ENCODE measurements at places on chromosomes 6 and 20. TPM values are rescaled to one million over a fixed set of nuclear protein-coding genes. Genes with fewer than 3 reads are reported as not detected.

The FRS3 gene
- total RNA-seq = 5.1 TPM

The TRIM10 gene
- not detected for total RNA-seq

The RAB22A gene
- total RNA-seq = 17.3 TPM

The C20orf141 gene
- total RNA-seq = not detected

The HCK gene
- total RNA-seq = not detected

The FRK gene
- 0.03 TPM for total RNA-seq

DNA sequence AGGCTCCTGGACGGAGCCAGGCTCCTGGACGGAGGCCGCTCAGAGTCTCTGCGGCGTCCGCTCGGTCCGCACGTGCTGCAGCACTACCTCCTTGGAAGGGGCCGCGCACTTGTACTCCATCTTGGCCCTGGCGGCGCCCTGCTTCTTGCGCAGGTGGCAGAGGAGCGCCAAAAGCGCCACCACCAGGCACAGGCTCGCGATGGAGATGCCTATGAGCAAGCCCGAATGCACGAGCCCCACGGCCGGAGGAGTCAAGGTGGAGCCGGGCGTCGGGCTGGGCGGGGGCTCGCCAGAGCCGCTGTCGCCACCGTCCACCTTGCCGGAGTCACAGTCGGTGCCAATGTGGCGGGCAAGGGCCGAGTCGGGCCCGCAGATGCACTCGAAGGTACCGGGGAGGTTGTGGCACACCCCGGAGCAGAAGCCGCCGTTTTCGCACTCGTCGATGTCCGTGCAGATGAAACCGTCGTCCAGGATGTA lies 1.7 kb downstream of the THBD start:
- H3K36me3 ChIP-seq = peaks cover 2% of the 10 kb centered on the region
- H3K4me1 ChIP-seq = peaks cover 6% of the 10 kb centered on the region
- no peak for DNase-seq
- H3K4me3 ChIP-seq = no peak overlapping the region

GRCh38 chr6:93418033-93418407 lies 1.3 kb downstream of the EPHA7 start:
- no peak for DNase-seq
- H3K36me3 ChIP-seq = peaks cover 8% of the 10 kb centered on the region
- H3K27me3 ChIP-seq = peaks cover 44% of the 10 kb centered on the region
- no peak overlapping the region for H3K27ac ChIP-seq

DNA sequence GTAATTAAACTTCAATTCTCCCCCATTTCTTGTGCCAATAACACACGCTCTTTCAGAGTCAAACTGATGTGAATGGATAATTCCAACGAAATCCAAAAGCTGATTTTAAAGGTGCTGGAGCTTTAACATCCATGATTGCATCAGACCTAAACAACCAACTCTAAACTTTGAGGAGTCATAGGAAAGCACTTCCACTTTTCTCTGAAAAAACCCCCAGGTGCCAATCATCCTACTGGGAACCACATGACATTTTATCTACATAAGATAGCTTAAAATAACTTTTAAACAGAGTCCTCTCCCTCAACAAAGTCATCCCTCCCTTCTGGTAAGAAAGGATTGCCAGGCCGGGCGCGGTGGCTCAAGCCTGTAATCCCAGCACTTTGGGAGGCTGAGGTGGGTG lies 167.7 kb upstream of the PDE10A start:
- H3K27me3 ChIP-seq = peaks cover 10% of the 10 kb centered on the region
- H3K4me3 ChIP-seq = no peak overlapping the region
- no peak overlapping the region for H3K27ac ChIP-seq
- H3K4me1 ChIP-seq = peaks cover 11% of the 10 kb centered on the region
- no peaks in the 10 kb centered on the region for H3K36me3 ChIP-seq

DNA sequence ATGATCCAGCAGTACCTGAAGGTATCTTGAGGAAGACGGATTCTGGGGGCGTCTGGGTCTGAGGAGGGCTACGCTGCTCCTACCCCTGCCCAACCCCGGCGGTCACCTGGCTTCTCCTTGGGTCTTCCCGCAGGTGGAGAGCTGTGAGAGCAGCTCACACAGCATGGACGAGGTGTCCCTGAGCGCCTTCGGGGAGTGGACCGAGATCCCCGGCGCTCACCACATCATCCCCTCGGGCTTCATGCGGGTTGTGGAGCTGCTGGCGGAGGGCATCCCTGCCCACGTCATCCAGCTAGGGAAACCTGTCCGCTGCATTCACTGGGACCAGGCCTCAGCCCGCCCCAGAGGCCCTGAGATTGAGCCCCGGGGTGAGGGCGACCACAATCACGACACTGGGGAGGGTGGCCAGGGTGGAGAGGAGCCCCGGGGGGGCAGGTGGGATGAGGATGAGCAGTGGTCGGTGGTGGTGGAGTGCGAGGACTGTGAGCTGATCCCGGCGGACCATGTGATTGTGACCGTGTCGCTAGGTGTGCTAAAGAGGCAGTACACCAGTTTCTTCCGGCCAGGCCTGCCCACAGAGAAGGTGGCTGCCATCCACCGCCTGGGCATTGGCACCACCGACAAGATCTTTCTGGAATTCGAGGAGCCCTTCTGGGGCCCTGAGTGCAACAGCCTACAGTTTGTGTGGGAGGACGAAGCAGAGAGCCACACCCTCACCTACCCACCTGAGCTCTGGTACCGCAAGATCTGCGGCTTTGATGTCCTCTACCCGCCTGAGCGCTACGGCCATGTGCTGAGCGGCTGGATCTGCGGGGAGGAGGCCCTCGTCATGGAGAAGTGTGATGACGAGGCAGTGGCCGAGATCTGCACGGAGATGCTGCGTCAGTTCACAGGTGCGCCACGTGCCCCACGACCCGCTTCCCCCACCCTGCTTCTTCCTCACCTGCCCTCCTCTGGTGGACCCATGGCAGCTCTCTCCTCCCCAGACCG lies 166.9 kb upstream of the RNF24 start:
- DNase-seq = no peak
- no peaks in the 10 kb centered on the region for H3K27me3 ChIP-seq
- H3K4me3 ChIP-seq = no peak overlapping the region
- H3K27ac ChIP-seq = no peak overlapping the region
- no peaks in the 10 kb centered on the region for H3K4me1 ChIP-seq

GRCh38 chr6:67450641-67451040 lies 1184.4 kb upstream of the ADGRB3 start:
- no peaks in the 10 kb centered on the region for H3K4me1 ChIP-seq
- no peak for DNase-seq
- H3K27ac ChIP-seq = no peak overlapping the region
- H3K27me3 ChIP-seq = no peaks in the 10 kb centered on the region
- H3K4me3 ChIP-seq = no peak overlapping the region

DNA sequence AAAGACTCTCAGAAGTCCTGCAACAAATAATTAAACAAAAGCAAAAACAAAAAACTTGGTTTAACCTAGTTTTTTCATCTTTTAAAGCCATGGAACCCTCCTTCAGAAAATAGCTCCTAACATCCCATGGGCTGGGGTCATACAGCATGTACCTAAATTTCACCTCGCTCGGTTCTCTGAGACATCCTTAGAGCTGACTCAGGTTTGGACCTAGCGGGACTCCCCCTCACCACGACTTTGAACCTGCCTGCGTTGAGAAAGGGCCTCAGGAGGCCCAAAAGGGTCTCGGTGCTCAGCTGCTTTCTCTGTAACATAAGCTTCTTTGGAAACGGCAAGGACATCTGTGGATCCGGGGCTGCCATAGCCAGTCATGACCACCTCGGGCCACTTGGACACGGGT lies 112.8 kb downstream of the NFATC2 start:
- peaks cover 74% of the 10 kb centered on the region for H3K36me3 ChIP-seq
- no peak for DNase-seq
- H3K4me1 ChIP-seq = peaks cover 76% of the 10 kb centered on the region
- H3K27ac ChIP-seq = no peak overlapping the region
- H3K27me3 ChIP-seq = no peaks in the 10 kb centered on the region
- H3K4me3 ChIP-seq = no peak overlapping the region

DNA sequence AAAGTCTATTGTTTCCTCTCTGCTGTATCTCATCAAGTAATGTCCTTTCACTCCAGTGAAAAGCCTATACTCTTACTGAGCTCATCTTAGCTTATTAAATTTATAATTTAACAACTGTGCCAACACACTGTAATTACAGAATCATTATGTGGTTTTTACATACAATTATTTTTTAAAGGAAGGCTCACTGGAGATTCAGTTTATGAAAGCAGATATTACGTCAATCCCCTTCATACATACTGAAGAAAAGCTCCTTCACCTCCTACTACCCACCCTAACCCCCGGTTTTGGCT lies 28.1 kb downstream of the ARHGAP18 start:
- H3K36me3 ChIP-seq = peaks cover 28% of the 10 kb centered on the region
- H3K27me3 ChIP-seq = no peaks in the 10 kb centered on the region
- H3K4me1 ChIP-seq = peaks cover 57% of the 10 kb centered on the region
- no peak for DNase-seq
- no peak overlapping the region for H3K27ac ChIP-seq

GRCh38 chr6:80886475-80886874 lies 780.0 kb downstream of the BCKDHB start:
- no peak for DNase-seq
- no peak overlapping the region for H3K4me3 ChIP-seq
- H3K36me3 ChIP-seq = no peaks in the 10 kb centered on the region

- no peak overlapping the region for H3K4me3 ChIP-seq
- DNase-seq = no peak
- peaks cover 28% of the 10 kb centered on the region for H3K36me3 ChIP-seq
- no peak overlapping the region for H3K27ac ChIP-seq
Measured at GRCh38 chr20:50083034-50083433, 29.9 kb downstream of the UBE2V1 start.

- no peaks in the 10 kb centered on the region for H3K36me3 ChIP-seq
- no peaks in the 10 kb centered on the region for H3K4me1 ChIP-seq
- no peak overlapping the region for H3K27ac ChIP-seq
- H3K4me3 ChIP-seq = no peak overlapping the region
Measured at GRCh38 chr6:119800526-119800925, 451.0 kb upstream of the MAN1A1 start.

DNA sequence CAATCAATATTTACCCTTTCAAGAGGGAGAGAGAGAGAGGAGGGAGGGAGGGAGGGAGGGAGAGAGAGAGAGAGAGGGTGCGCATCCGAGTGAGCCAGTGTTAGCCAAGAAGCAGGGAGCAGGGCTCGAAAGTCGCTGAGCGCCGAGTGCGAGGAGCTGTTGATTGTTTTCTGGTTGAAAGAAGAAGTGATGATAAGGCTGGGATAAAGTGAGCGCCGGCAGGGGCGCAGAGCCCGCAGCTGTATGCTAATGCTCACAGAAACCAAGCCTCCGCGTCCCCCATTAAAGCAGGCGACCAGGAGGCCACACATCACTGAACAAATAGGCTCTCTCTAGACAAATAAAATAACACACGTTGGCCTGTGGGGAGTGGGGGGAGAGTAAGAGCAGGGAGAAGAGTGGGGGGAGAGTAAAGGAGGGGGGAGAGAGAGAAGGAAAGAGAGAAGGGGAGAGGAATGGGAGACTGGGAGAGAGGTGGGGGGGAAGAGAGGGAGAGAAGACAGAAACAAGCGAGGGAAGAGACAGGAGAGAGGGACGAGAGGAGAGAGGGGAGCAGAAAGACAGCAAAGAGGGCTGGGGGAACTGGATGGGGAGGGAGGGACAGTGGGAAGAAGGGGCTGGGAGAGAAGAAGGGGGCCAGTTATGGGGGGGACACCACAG lies 5.0 kb upstream of the INSM1 start:
- no peaks in the 10 kb centered on the region for H3K36me3 ChIP-seq
- peaks cover 69% of the 10 kb centered on the region for H3K27me3 ChIP-seq
- no peak for DNase-seq
- no peak overlapping the region for H3K4me3 ChIP-seq

- no peaks in the 10 kb centered on the region for H3K4me1 ChIP-seq
- H3K27me3 ChIP-seq = peaks cover 8% of the 10 kb centered on the region
- no peak overlapping the region for H3K27ac ChIP-seq
- H3K36me3 ChIP-seq = no peaks in the 10 kb centered on the region
Measured at GRCh38 chr6:20034408-20034769, 177.9 kb downstream of the MBOAT1 start.

- no peaks in the 10 kb centered on the region for H3K36me3 ChIP-seq
- DNase-seq = peak; percentile 37
- H3K4me3 ChIP-seq = peak overlapping the region; percentile 88
- peak overlapping the region; percentile 94 for H3K27ac ChIP-seq
- H3K27me3 ChIP-seq = peaks cover 3% of the 10 kb centered on the region
Measured at GRCh38 chr6:144063246-144063743, 32.1 kb downstream of the SF3B5 start.

DNA sequence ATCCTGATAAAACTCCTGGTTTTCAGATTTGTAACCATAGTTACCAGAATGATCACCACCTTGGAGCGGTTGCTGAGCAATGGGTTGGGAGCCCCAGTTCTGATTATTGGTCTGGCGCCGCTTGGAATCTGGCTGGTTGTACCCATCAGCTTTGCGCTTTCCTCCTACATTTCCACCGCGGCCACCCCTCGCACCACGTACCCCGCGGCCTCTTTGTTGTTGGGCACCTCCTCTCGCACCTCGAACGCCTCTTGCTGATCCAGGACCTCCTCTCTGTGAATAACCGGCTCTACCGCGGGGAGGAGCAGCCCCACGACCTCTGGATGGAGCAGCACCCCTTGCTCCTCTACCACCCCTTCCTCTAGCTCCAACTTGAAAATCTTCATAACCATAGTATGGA lies 21.1 kb upstream of the SNX14 start:
- H3K36me3 ChIP-seq = peaks cover 66% of the 10 kb centered on the region
- H3K27ac ChIP-seq = no peak overlapping the region
- no peak overlapping the region for H3K4me3 ChIP-seq

DNA sequence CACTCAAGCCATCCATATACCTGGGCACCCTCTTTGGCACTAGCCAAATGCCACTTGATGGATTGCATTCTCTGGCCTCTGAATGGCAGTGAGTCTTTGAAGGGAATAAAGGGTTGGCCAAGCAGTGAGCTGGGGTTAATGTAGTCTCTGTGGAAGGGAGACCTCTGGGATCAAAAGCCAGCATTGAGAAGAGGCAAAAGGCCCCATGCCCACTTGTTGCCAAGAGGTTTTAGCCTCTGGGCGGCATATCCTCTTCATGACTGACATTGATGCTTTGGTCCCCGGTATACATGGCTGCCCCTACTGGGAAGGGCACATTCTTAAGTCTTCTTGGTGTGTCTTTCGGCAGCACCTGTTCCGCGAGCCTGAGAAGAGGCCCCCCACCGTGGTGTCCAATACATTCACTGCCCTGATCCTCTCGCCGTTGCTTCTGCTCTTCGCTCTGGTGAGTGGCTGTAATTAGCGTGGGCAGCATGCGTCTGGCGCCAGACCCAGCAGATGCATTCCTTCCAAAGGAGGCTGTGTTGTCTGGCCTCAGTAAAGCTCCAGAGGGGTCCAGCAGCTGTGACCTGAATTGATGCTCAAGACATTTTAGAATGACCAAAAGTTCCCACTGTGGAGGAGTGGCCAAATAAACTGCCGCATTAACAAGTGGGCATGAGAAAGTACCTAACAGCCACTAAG lies 29.5 kb downstream of the GHRH start:
- H3K27ac ChIP-seq = no peak overlapping the region
- DNase-seq = no peak
- no peak overlapping the region for H3K4me3 ChIP-seq
- H3K27me3 ChIP-seq = no peaks in the 10 kb centered on the region
